ENCODE measurements at places on chromosomes 3 and 15.

- no peak for DNase-seq
These were observed 20.8 kb downstream of the CAND2 start for GRCh38 chr3:12817343-12817710.

GRCh38 chr15:90227816-90228772 lies 5.6 kb downstream of the CIB1 start:
- no peak for DNase-seq

- no peak for DNase-seq
These were observed 14.7 kb upstream of the CHD2 start for GRCh38 chr15:92885224-92886041.

DNA sequence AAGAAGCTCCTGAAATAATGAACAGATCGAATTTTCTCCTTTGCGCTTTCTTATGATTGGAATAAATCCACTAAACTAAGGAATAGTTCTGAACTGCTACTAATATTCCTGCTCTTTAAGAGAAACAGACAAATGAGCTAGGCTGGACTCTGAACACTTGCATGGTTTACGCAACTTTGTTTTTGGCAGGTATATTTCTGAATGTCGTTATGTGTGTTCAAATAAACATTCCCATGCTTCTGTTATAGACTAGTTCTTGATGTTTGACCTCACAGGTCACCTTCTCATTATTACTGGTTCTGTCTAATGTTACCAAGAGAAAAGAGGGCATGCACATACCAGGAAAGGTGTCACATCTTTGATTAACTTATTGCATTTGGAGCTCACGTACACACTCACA lies 418.2 kb downstream of the EPHB1 start:
- no peak for DNase-seq

DNA sequence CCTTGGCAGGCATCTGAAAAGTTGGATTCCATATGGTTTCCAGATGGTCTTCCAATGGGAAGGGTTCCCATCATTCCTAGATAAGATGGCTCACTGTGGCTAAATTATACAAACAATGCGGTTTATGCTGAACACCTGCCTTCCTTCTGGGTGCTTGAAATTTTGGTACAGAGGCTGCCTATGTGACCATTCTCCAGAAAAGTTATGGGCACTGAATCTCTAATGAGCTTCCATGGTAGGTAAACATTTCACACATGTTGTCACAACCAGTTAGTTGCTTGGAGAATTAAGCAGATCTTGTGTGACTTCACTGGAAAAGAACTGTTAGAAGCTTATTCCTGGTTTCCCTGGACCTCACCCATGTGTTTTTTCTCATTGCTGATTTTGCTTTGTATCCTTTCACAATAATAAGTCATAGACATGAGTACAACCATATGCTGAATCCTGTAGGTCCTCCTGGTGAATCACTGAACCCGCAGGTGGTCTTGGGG lies 30.1 kb downstream of the PLOD2 start:
- no peak for DNase-seq

DNA sequence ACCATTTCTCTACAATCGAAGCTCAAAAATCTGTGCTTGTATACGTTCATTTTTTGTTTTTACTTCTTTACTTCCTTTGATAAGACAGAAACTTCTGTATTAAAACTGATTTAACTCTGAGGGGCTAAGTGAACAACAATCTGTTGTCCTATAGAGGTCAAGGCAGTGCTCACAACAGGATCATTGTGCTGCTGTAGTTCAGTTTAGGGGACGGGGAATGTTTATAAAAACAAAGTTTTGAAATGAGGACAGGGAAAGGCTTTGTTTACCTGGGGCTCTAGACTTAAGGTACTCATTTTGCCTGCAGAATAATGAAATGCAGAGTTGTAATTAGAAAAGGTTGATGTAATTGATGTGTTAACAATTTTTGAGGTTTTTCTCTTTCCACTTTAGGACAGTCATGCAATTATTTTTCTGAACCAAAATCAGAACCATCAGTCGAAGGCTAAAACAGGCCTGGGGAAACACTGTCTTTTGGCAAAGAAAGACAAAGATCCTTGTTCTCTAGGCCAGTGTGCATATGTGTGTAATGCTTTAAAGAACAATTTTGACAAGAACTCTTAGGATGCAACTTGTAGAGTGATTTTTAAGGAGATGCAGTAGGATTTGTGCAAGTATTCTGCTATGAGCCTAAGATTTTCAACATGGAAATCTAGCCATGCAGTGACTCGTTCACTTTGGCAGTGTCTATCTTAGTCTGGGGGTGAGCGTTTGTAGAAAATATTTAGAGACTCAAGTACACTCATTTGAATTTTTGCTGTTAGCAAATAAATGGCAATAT lies 165.2 kb downstream of the PGPEP1L start:
- DNase-seq: no peak

DNA sequence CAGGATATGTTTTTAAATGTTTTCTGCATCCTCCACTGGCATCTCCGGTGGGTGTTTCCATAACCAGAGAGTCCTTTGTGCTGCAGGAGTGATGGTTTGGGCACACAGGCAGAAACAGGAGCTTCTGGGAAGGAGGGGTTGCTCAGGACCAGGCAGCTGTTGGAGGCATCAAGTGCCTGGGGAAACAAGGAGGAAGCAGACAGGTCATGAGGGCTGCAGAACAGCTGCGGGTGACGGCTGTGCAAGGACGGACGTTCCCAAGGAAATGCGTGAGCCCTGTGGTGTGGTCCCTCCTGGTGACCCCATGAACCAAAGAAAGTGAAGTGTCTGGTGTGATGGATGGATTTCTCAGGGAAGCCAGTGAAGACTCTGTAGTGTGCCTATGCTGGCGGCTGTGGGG lies 61.2 kb upstream of the TNFAIP8L3 start:
- no peak for DNase-seq

DNA sequence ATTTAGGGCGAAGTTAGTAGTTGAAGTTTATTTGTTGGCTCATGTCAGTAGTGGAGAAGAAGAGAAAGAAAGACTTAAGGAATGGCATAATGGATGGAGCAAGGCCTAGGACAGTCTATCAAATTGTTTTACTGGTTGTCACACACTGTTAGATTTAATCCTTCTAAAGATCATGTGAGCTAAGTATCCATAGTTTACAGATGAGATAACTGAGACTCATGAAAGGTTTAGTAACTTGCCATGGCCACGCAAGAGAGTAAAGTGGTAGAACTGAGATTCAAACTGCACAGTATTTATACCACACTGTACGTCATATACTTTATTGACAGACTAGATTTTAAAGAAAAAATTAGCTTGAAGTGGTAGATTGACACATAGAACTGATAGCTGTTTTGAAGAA lies 11.4 kb downstream of the SPRED1 start:
- no peak for DNase-seq

DNA sequence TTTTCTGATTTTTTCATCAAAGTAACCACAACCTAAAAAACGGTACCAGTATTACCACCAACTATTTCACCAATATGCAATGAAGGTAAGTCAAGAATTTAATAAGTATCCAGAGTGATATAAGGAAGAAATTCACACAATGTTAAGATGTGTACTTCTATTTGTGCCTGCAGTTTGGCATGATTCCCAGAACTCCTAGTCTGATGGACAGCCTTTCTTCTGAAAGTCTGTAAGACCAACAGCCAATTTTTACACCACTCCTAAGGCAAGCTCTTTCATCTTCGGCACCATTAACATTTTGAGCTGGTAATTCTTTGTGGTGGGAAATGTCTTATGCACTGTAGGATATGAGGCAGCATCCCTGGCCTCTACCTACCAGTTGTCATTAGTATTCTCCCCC lies 108.3 kb downstream of the VPS13C start:
- no peak for DNase-seq

- DNase-seq: no peak
These were observed 35.8 kb downstream of the ARMC8 start for GRCh38 chr3:138222942-138223287.

- no peak for DNase-seq
These were observed 63.9 kb downstream of the CHAC1 start for GRCh38 chr15:41017066-41017735.
